Stomach (tissue), 19 donors: ENCODE measurements at places on chromosomes 7 and 10. TPM values are rescaled to one million over a fixed set of nuclear protein-coding genes. Genes with fewer than 3 reads are reported as not detected.

The GOLGA7B gene
- 0.45 TPM for total RNA-seq

GRCh38 chr7:96614154-96614867 lies 95.3 kb downstream of the SEM1 start:
- DNase-seq = no peak

The HABP2 gene
- not detected for total RNA-seq

DNA sequence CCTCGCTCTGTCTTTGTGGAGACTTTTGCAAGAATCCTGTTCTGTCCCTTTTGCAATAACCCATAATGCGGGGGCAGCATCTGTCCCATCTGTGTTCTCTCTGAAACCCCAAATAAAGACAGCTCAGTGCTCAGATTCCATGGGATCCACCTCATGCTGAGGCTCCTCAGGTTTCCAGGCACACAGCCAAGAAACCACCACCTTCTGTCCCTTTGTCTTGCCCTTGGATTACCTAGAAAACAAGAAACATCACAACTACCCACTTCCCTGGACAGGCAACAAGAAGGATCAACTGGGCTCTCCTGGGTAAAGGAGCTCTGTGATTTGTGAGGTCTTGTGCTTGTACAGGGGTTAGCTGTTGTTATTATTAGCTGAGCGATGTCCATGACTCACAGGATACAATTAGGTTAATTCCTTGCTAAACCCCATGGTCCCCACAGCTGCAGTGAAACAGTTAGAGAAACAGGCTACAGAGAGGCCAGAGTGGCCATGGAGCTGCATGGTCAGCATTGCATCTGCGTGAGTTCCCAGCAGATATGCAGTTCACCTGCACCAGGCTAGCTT lies 50.2 kb downstream of the CXCL12 start:
- no peak for DNase-seq

DNA sequence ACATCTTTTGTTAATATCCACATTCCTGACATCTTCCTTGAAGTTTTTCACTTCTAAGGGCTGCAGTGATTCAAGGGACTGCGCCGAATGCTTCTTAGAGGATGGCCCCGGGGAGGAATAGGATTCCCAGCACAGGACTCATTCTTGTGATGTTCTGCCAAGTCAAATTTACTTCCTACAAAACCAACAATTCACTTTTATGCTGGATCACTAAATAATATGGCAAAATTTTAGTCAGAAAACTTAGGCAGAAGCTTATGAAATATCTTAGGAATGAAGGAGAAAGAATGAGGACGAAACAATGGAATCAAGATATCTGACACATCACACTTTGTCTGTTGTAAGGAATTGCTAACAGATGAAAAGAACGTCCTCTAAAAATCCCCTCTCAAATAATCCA lies 151.5 kb downstream of the JAZF1 start:
- no peak for DNase-seq

The CYP26C1 gene
- total RNA-seq = not detected

DNA sequence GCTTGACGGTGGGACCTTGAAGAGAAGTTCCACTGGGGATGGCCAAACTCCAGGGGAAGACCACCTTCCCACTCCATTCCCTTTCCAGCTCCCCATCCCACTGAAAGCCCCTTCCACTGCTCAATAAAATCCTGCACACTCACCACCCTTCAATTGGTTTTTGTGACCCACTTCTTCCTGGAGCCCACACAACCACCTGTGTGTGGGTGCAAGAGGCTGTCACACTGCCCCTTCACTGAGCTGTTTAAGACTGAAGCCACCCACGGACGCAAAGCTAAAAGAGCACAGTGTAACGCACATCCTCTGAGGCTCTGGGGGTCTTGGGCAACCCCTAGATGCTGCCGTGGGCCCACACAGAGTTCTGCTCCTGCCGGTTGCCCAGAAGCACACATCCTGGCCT lies 12.8 kb upstream of the PITRM1 start:
- no peak for DNase-seq

DNA sequence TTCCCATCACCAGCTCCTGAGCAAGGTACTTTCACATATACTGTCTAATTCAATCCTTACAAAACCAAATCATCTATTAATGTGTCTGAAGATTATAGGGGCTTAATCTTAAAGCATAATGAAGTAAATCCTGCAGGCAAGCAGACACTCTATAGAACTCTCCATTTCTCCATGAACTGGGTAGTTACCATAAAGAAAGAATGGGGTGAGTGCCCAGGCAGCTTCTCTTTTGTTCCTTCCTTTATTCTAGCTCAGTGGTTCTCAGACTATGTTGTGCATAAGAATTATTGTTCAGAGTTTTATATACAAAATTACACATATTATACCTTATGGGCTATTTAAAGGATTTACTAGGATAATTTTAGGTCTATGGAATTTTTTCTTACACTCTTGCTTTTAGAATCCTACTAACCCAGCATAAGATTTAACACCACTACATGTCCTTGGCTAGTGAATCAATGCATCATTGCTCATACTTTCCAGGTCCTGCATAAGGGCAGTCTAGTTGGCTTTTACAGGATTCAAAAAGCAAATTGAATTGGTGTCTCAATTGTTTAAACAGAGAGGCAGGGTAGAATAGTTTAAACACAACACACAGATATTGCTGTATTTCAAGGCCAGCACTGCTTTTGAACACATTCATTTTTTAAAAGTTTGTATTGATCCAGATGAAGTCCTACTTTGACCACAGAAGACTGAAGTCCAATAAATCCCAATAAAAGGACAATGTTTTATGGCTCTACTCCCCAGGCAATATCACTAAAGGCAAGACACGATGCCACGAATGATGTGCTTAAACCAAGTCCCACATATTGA lies 12.9 kb downstream of the SGCE start:
- DNase-seq = no peak

DNA sequence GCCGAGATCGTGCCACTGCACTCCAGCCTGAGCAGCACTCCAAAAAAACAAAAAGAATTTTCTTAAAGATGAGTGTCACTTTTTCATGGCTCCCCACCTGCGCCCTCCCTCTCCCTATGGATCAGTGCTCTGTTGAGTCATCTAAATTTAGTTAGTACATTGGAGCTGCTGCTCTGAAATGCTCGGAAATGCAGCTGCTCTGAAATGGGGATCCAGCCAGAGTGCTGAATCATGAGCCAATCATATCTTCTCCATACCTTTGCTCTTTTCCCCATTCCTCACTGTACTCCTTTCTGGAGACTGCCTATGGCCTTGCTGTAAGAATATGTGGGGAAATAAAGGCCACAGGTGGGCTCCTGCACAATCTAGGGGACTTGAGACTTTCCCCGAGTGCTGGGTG lies 188.8 kb downstream of the ZNF438 start:
- DNase-seq = no peak

The KLLN gene
- total RNA-seq = not detected

DNA sequence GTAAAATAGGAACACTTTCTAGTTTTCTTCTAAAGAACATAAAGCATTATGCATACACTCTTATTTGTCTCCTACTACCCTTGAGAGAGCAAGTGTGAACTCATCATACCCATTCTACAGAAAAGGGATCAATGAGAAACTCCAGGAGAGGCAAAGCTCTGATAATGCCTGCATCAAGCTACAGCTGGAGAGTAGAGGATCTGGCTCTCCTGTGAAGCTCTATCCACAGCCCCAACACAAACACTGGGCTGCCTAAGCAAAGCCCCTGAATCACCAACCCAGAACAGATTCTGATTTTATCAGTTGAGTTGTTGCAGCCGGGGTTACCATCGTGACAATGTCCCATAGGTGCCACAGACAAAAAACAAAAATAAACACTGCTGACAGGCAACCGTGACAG lies 74.9 kb downstream of the NUDCD3 start:
- DNase-seq = no peak

DNA sequence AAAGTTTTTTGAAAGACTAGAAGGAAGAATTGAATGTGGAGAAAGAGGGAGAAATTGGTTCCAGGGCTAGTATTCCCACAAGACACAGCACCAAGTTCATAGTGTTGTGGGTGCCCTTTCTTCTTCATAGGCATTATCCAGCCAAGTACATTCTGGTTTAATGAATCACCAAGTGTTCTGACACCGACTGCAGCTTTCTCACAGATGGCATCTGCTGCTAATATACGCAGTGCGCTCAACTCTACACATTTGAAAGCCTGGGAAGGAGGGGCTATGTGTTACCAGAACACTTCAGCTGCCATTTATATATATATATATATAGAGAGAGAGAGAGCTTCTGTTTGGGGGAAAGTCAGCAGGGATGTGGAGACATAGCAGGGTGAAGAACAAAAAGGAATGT lies 1168.4 kb downstream of the GATA3 start:
- no peak for DNase-seq

DNA sequence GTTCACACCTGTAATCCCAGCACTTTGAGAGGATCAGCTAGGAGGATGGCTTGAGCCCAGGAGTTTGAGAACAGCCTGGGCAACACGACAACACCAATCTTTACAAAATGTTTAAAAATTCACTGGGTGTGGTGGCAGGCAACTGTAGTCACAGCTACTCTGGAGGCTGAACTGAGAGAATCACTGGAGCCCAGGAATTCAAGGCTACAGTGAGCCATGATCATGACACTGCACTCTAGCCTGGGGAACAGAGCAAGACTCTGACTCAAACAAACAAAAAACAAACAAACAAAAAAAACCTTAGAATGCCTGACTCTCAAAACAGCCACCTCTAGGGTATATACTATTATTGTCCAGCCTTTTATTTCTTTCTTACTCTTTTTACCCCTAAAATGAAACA lies 56.5 kb upstream of the PAPSS2 start:
- no peak for DNase-seq

GRCh38 chr10:86648704-86649427 lies 5.5 kb upstream of the OPN4 start:
- peak; percentile 90 for DNase-seq

The LRRC4 gene
- 0.92 TPM for total RNA-seq

The NUTM2E gene
- total RNA-seq = not detected

The RARRES2 gene
- total RNA-seq = 70.9 TPM

GRCh38 chr7:31070991-31071644 lies 19.0 kb downstream of the ADCYAP1R1 start:
- no peak for DNase-seq

The TBX20 gene
- not detected for total RNA-seq

- peak; percentile 76 for DNase-seq
These were observed 3.7 kb downstream of the ANXA11 start for GRCh38 chr10:80201608-80202141.

- no peak for DNase-seq
These were observed 11.5 kb downstream of the EBF3 start for GRCh38 chr10:129952378-129953118.

DNA sequence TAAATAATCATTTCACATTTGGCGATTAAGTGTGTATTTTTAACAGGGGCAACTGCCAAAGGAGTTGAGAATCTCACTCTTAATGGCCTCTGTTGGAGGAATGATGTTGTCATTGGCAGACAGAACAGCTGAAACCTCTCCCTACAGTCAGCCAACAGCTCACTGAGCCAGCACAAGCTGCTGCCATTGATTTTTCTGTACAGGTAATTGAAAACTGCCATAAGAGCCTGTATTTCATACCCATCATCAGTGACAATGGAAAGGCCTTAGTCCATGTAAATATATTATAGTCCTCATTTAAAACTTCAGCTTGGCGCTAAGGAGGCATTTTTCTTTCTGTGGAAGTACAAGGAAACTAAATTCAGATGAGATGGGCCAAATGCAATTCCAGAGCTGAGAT lies 28.1 kb upstream of the PTN start:
- DNase-seq = peak; percentile 23

The TRIM8 gene
- total RNA-seq = 239 TPM

The NUPR2 gene
- 21.9 TPM for total RNA-seq

DNA sequence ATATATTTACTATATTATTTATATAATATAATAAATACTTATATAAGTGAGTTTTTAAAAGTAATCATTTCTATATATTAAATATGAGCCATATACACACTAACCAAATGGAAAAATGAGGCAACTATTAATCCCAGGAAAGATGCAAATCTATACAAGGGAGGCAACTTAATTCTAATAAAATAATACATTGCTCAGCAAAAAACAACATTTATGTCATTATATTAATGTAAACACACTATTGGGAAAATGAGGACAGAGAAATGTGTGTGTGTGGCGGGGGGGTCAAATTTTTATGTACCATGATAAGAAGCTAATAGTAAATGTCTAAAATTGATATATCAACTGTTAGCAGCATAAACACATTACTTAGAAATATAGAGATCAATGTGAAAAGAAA lies 23.3 kb upstream of the DGKI start:
- DNase-seq = no peak

GRCh38 chr10:124883510-124884321 lies 58.2 kb upstream of the ZRANB1 start:
- DNase-seq = no peak

DNA sequence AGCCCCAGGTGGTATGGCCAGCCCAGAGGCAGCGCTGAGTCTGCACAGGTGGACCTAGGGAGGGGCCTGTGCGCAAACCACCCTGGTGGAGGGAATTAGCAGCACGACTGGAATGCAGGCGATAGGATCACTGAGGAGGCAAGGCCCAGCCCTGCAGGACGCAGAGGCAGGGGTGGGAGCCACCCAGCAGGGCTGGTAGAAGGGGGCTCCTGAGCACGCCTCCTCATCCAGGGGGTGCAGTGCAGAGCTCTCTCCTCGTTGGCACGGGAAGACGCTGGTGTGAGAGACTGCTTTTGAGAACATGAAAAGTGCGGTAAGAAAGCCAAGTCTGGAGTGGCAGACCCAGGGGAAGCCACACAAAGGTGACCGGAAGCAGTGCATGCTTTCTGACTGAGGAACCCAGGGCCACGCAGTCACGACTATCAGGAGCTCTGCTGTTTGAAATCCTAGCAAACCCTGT lies 6.0 kb downstream of the FXYD4 start:
- peak; percentile 48 for DNase-seq

DNA sequence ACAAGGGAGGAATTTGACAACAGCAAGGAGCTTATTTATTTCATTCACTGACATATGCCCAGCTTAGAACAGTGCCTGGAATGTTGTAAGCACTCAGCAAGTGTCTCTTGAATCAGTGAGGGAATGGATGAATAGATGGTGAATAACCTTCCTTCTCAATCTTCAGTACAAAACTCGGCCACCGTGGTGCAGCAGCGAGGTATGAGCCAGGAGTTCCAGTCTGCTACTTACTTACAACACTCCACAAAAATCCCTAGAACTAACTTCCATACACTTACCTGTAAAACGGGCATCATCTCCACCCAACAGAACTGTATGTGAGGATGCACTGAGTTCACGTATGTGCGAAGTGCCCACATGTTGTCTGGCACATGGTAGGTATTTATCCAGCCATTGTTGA lies 237.4 kb downstream of the WDR11 start:
- peak; percentile 60 for DNase-seq

The CRPPA gene
- 11.0 TPM for total RNA-seq

GRCh38 chr10:26481914-26482550 lies 43.9 kb downstream of the APBB1IP start:
- DNase-seq = peak; percentile 60
